Activated naive CD4-positive, alpha-beta T cell treated with anti-CD3 and anti-CD28 coated beads, Interleukin-2, amount 10 ng/mL, durations not matched to agents 7 days and 5 days (primary cell): ENCODE measurements at places on chromosomes 11 and 22.
A peak's percentile ranks its signal among the peaks of the same experiment; 100 is the strongest.

DNA sequence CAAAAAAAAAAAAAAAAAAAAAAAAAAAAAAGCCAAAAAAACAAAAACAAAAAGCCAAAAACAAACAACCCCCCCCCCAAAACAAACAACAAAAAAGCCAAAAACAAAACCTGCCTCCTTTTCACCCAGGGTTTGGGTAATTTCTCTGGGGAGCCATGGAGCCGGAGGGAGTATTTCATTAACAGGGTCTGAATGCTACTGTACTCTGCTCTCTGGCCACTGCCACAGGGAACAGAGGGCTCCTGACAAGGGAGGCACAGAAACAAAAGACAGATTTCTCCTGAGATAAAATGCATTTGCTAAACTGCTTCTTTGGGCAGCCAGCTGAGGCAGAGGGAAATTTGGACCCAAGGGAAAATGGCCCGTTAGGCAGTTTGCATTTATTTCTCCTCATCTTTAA is 266.0 kb upstream of the SYN3 start:
- no peak for DNase-seq
- H3K4me3 ChIP-seq = no peak overlapping the region
- no peaks in the 10 kb centered on the region for H3K27me3 ChIP-seq
- no peak overlapping the region for H3K27ac ChIP-seq

GRCh38 chr11:102121329-102121728 is 11.1 kb downstream of the YAP1 start:
- DNase-seq = no peak
- no peak overlapping the region for H3K27ac ChIP-seq
- H3K4me1 ChIP-seq = peaks cover 5% of the 10 kb centered on the region

- no peak for DNase-seq
- no peaks in the 10 kb centered on the region for H3K36me3 ChIP-seq
These were observed 65.5 kb downstream of the C11orf91 start for GRCh38 chr11:33635161-33635560.

- peaks cover 17% of the 10 kb centered on the region for H3K27me3 ChIP-seq
- peaks cover 1% of the 10 kb centered on the region for H3K36me3 ChIP-seq
- H3K4me1 ChIP-seq = peaks cover 22% of the 10 kb centered on the region
- no peak overlapping the region for H3K27ac ChIP-seq
- H3K4me3 ChIP-seq = peak overlapping the region; percentile 86
These were observed 452 bp upstream of the ATXN10 start for GRCh38 chr22:45670981-45671782.

DNA sequence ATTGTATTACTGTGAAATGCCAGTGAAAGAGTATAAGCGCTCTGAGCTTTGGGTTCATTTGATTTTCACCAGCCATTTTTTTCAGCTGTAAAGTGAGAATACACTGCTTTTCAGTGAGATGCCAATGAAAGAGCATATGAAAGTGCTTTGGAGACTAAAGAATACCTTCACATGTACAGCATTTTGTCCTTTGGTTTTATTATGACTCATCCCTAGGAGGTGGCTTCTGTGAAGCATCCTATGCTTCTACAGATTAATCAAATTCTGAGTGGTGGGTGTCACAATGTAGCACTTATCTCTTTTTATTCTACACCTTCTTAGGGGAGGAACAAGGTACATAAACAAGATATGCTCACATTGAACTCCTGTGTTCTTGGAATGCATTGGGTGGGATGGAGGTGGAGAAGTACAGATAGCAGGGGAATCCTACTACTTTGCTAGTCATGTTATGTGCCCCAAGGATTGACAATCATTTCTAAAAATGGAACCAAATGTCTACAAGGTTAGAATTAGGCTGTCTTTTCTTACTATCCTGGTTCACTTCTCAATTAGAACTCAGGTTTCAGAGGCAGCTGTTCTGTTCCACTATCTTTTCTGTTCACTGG is 18.7 kb downstream of the TRIM44 start:
- no peaks in the 10 kb centered on the region for H3K27me3 ChIP-seq
- peaks cover 10% of the 10 kb centered on the region for H3K36me3 ChIP-seq
- no peak overlapping the region for H3K27ac ChIP-seq
- peaks cover 12% of the 10 kb centered on the region for H3K4me1 ChIP-seq
- no peak overlapping the region for H3K4me3 ChIP-seq
- DNase-seq = no peak

GRCh38 chr11:130490682-130491449 is 42.4 kb downstream of the ADAMTS15 start:
- H3K27me3 ChIP-seq = peaks cover 9% of the 10 kb centered on the region
- no peak overlapping the region for H3K4me3 ChIP-seq

DNA sequence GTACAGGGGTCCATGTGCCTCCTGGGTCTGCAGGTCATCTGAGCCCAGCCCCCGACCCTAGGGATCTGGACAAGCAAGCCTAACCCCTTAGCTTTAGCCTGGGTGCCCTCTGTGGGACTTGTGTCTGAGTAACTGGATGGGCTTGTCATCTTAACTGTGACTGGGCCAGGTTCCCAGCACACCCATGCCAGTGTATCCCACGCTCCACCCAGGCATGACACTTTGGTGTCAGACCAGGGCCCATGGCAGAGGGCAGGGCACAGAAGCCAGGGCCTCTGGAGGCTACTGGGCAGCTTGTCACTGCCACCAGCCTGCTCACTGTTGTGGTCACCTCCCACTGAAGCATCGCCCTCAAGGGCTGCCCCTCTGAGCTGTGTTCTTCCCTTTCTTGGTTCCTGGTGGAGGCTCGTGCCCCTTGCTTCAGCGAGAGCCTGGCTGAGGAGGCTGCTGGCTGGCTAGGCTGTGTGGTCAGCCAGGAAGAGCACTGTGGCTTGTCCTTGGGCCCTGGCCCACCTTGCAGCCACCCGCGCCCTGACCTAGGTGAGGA is 80.8 kb downstream of the ST3GAL4 start:
- H3K27ac ChIP-seq = no peak overlapping the region
- peaks cover 14% of the 10 kb centered on the region for H3K27me3 ChIP-seq
- no peak for DNase-seq
- no peaks in the 10 kb centered on the region for H3K36me3 ChIP-seq
- H3K4me3 ChIP-seq = no peak overlapping the region
- H3K4me1 ChIP-seq = peaks cover 6% of the 10 kb centered on the region

DNA sequence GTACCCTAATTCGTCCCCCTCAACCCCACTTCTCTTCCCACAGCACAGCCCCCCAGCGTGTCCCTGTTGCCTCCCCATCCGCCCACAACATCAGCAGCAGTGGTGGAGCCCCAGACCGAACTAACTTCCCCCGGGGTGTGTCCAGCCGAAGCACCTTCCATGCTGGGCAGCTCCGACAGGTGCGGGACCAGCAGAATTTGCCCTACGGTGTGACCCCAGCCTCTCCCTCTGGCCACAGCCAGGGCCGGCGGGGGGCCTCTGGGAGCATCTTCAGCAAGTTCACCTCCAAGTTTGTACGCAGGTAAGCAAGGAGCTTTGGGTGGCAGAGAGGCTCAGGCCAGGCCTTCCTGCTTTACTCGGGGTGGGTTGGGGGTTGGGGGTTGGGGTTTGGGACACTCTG is 12.2 kb downstream of the RCOR2 start:
- H3K4me3 ChIP-seq = no peak overlapping the region
- DNase-seq = no peak
- no peaks in the 10 kb centered on the region for H3K27me3 ChIP-seq
- H3K4me1 ChIP-seq = peaks cover 5% of the 10 kb centered on the region
- H3K36me3 ChIP-seq = peaks cover 52% of the 10 kb centered on the region

DNA sequence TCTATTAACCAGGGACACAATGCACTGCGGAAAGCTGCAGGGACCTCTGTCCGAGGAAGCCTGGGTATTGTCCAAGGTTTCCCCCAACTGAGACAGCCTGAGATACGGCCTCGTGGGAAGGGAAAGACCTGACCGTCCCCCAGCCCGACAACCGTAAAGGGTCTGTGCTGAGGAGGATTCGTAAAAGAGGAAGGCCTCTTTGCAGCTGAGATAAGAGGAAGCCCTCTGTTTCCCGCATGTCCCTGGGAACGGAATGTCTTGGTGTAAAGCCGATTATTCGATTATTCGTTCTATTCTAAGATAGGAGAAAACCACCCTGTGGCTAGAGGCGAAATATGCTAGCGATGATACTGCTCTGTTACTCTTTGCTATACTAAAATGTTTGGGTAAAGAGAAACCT is 5.2 kb downstream of the BET1L start:
- H3K27me3 ChIP-seq = no peaks in the 10 kb centered on the region
- no peak for DNase-seq
- peak overlapping the region; percentile 32 for H3K4me3 ChIP-seq
- H3K4me1 ChIP-seq = peaks cover 51% of the 10 kb centered on the region
- H3K36me3 ChIP-seq = peaks cover 27% of the 10 kb centered on the region

DNA sequence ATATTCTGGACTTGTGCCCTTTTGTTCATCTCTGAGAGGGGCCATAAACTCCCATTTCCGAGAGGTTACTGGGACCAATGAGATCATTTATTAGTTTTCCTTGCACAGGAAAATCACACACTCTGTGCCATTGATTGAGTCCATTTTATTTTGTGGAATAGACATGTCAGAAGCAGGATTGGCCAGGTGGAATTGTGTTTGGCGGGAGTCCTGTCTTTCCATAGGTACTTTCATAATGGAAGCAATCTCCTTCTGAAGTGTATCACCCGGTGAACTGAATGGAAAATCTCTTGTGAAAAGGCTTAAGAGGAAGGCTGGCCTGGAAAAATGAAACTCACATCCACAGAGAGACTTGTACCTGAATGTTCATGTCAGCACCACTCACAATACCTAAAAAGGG is 63.0 kb upstream of the PARVG start:
- no peaks in the 10 kb centered on the region for H3K36me3 ChIP-seq
- no peak overlapping the region for H3K27ac ChIP-seq
- H3K4me1 ChIP-seq = no peaks in the 10 kb centered on the region
- no peak overlapping the region for H3K4me3 ChIP-seq

GRCh38 chr22:47300698-47301405 is 538.4 kb downstream of the TBC1D22A start:
- no peak for DNase-seq
- H3K27ac ChIP-seq = no peak overlapping the region
- H3K4me1 ChIP-seq = no peaks in the 10 kb centered on the region
- H3K36me3 ChIP-seq = no peaks in the 10 kb centered on the region
- no peak overlapping the region for H3K4me3 ChIP-seq
- H3K27me3 ChIP-seq = peaks cover 3% of the 10 kb centered on the region

GRCh38 chr22:17552737-17553136 is 10.6 kb upstream of the SLC25A18 start:
- H3K27me3 ChIP-seq = peaks cover 16% of the 10 kb centered on the region
- H3K27ac ChIP-seq = no peak overlapping the region
- DNase-seq = no peak

- H3K36me3 ChIP-seq = no peaks in the 10 kb centered on the region
- peaks cover 73% of the 10 kb centered on the region for H3K27me3 ChIP-seq
These were observed 1.7 kb downstream of the TIMP3 start for GRCh38 chr22:32803020-32803737.

GRCh38 chr22:50602338-50602700 is 1.7 kb downstream of the MAPK8IP2 start:
- H3K4me3 ChIP-seq = no peak overlapping the region
- peaks cover 9% of the 10 kb centered on the region for H3K4me1 ChIP-seq
- H3K27me3 ChIP-seq = peaks cover 95% of the 10 kb centered on the region

DNA sequence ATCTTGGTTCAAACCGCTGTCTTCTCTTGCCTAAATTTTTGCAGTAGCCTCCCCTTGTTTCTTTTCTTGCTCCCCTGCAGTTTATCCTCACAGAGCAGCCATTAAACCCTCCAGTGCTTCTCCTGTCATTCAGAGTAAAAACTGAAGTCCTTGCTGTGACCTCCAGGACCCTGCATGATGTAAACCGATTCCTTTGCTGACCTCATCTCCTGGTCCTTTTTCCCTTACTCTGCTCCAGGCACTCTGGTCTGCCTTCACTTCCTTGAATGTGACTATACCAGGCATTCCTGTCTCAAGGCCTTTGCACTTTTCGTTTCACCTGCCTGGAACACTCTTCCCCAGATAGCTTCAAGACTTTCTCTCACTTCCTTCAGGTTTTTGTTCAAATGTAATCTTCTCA is 152.0 kb downstream of the WNT11 start:
- peaks cover 10% of the 10 kb centered on the region for H3K36me3 ChIP-seq
- no peaks in the 10 kb centered on the region for H3K27me3 ChIP-seq
- no peak overlapping the region for H3K27ac ChIP-seq
- no peak overlapping the region for H3K4me3 ChIP-seq
- no peak for DNase-seq
- H3K4me1 ChIP-seq = no peaks in the 10 kb centered on the region

- H3K27me3 ChIP-seq = peaks cover 63% of the 10 kb centered on the region
- DNase-seq = no peak
- peaks cover 3% of the 10 kb centered on the region for H3K4me1 ChIP-seq
- no peak overlapping the region for H3K4me3 ChIP-seq
These were observed 1.0 kb downstream of the POU2AF3 start for GRCh38 chr11:111299101-111300026.

DNA sequence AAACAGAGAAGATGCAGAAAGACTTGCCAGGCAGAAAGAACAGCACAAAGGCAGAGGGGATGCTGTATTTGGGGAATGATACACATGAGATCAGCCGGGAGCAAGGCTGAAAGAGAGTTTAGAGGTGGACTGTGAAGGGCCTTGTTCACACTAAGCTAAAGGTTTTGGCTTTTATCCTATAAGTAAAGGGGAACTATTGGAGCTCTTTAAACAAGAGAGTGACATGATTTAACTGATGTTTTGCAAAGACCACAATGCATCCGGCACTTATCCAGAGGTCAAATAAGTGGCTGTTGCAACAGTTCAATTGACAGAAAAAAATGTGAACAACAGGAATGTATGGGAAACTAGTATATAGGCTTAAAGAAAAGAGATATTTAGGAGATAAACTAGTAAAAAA is 64.7 kb upstream of the RRAS2 start:
- H3K27ac ChIP-seq = no peak overlapping the region
- peaks cover 2% of the 10 kb centered on the region for H3K36me3 ChIP-seq
- H3K4me3 ChIP-seq = no peak overlapping the region
- no peak for DNase-seq
- H3K4me1 ChIP-seq = peaks cover 4% of the 10 kb centered on the region
- no peaks in the 10 kb centered on the region for H3K27me3 ChIP-seq

DNA sequence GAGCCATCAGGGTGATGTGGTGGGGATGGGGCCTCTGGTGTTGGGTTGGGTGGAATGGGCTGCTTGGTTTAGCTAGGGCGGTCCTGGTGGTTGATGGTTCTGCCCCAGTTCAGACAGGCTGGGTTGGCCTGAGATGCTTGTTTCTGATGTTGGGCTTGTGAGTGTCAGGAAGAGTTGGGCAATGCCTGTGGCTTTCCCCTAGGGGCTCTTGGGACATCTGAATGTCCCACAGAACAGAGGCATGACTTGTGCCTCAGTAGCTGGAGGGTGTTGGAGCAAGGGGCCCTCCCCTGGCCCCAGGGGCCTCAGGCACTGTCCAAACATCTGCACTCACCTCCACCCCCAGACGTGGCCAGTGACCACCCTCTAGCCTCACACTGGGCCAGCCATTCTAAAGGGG is 14.0 kb upstream of the CTSD start:
- no peak overlapping the region for H3K27ac ChIP-seq
- no peak overlapping the region for H3K4me3 ChIP-seq
- peaks cover 5% of the 10 kb centered on the region for H3K4me1 ChIP-seq
- peaks cover 59% of the 10 kb centered on the region for H3K27me3 ChIP-seq
- no peak for DNase-seq
